ENCODE measurements at places on chromosomes 1 and 21. TPM values are rescaled to one million over a fixed set of nuclear protein-coding genes. Genes with fewer than 3 reads are reported as not detected.

- no peak for DNase-seq
Measured at GRCh38 chr1:193456811-193457280, 270.4 kb upstream of the B3GALT2 start.

- no peak for DNase-seq
Measured at GRCh38 chr1:46409063-46409372, 14.9 kb downstream of the FAAH start.

DNA sequence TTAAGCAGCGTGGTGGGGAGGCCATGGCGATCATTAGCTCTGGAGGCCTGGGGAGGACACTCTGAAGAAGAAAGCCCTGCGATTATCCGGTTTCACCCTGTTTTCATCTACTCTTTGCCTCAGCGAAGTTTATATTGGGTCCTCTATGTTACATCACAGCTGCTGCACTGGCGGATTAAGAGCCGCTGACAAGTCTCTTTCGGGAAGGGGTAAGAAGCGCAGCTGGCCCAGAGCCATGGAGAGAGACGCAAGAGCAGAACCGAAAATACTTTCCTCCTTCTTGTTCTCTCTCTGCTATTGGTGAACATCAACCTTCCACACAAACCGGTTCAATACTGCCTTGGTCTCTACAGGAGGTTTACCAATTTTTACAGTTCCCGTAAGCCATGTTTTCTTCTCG is 291.5 kb downstream of the FAM72C start:
- no peak for DNase-seq

DNA sequence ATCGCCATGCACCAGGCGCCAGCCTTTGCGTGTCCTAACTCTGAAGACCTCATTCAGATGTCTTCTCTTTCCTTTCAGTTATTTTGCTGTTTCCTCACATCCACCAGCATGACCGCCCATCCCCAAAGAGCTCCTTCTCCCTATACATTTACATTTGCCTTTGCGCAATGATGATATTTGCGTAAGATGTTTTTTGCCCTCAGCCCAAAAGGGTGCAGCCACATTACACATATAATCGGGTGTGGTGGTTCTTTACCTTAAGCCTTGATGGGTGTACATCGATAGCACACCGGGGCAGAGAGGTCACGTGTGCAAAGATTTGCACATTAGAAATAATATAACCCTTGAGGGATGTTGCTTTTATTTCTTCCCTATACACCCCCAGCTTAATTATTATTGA is 192.8 kb downstream of the HUNK start:
- no peak for DNase-seq

DNA sequence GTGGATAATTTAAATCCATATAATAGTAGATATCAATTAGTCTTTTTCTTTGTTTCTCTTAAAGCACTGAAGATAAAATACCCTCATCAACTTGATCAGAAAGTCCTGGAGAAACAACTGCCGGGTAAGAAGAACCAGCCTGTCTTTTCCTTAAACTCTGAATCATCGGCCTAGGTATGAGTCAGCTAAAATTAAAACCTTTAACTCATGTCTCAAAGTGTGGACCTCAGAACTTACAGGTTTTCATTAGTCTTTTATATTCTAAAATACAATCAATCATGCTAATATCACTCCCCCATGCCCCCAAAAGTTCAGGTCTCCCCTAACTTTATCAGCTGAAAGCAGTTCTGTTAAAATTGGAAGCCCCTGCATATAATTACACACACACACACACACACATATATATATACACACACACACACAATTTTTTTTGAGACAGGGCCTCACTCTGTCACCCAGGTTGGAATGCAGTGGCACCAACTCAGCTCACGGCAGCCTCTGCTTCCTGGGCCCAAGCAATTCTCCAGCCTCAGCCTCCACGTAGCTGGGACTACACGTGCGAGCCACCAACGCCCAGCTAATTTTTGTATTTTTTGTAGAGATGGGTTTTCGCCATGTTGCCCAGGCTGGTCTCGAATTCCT is 61.3 kb downstream of the B3GALNT2 start:
- DNase-seq, result no peak

DNA sequence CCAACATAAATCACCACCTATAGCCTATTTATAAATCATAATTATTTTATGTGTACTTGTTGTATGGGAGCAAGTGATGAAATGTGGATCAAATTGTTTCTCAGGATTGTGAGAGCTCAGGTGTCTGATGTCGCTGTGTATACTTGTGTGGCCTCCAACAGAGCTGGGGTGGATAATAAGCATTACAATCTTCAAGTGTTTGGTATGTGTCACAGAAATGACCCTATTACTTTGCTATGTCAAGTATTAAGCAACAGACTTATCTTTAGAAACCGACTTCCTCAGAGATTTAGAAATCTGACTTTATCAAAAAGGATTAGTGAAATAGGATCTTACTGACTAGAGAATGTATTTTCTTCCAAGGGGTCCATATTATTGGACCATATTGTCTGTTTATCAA is 280.9 kb downstream of the TPR start:
- no peak for DNase-seq

GRCh38 chr21:46498335-46499050 is 39.8 kb downstream of the DIP2A start:
- DNase-seq, result no peak

DNA sequence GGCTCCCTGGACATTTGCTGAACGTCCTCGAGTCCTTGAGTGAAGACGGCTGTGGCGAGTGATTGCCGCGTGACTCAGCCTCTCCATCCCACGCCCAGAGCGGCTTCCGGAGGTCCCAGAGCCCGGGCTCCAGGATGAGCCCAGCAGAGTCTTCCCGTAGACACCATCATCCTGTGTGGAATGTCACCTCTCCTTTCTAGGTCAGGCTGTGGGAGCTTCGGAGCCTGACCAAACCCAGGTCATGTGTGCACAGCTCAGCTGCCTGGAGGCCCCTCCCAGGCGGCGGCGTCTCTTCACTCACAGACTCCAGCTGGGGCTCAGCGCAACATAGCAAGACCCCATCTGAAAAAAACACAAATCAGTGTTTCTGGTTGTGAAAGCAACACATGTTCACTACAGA is 38.2 kb downstream of the PRKCZ start:
- DNase-seq, result no peak

DNA sequence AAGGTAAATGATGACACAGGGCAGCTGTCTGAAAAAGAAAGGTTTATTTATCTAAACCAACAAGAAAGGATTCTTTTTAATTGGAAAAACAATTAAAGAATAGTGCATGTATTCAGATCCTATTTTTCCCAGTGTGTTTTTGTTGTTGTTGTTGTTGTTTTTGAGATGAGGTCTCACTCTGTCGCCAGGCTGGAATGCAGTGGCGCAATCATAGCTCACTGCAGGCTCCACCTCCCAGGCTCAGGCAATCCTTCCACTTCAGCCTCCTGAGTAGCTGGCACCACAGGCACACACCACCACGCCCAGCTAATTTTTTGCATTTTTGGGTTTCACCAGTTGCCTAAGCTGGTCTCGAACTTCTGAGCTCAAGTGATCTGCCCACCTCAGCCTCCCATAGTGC is 22.1 kb downstream of the NEK2 start:
- no peak for DNase-seq

- no peak for DNase-seq
Measured at GRCh38 chr1:231040019-231040799, at the start of gene FAM89A. Gene FAM89A (minus strand): TSS chr1:231040254. CDS start chr1:231040211, 43 bp downstream.

DNA sequence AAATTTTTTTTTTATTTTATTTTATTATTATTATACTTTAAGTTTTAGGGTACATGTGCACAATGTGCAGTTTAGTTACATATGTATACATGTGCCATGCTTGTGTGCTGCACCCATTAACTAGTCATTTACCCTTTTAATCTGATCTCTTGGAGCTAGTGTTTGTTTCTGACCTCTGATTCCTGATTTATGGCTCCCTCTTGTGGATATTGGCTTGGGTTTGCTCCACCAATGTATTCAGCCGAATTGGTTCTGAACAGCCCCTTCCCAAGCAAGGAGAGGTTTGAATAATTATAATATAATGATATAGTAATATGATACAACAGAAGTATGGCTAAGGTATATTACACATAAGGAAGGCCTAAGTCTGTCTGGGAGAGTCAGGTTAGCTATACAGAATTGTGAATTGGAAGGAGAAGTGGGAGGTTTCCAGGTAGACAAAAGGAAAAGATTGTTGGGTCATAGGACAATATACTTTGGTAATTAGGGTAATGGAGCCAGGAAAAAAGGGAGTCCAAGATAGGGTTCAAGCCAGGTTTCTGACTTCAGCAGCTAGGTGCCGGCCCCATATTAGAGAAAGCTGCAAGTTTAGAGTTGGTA is 53.1 kb upstream of the HMCN1 start:
- no peak for DNase-seq

DNA sequence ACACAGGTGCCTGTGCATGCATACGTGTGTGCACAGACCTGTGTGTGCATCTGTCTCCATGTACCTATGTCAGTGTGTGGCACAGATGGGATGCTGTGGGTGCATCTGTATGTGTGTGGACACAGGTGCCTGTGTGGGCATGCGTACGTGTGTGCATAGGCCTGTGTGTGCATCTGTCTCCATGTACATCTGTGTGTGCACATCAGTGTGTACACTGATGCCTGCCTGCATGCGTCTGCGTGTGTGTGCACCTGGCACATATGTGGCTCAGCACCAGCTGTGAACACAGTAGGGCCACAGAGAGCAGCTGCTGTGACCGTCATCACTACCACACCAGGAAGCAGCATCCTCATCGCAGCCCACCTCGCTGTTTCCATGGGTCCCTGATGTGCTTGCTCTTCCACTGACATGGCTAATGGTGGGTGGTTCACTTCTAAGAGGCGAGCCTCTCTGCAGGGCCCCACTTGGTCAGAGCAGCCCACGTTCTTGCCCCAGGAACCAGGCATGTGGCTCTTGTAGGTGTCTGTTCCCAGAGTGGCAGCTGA is 9.6 kb upstream of the SPATC1L start:
- DNase-seq, result peak; percentile 9

DNA sequence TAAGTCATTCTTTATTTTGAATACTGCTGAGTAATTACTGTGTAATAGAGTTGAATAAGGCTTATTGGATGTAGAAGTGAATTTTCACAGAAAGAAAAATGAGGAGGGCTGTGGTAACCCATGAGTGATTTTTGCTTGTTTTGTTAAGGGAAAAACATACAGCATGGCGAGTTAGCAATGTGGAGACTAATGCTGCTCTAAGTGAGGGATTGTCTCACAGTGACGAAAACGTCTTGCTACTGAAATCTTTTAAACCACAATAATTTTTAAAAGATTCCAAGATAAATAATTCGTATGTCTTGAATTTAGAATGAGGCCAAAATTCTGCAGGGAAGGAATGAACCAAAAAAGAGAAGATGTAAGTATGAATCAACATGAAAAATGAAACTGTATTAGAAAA is 16.2 kb upstream of the PLA2G4A start:
- DNase-seq, result no peak

GRCh38 chr1:32889731-32890278 is 3.5 kb downstream of the HPCA start:
- no peak for DNase-seq

DNA sequence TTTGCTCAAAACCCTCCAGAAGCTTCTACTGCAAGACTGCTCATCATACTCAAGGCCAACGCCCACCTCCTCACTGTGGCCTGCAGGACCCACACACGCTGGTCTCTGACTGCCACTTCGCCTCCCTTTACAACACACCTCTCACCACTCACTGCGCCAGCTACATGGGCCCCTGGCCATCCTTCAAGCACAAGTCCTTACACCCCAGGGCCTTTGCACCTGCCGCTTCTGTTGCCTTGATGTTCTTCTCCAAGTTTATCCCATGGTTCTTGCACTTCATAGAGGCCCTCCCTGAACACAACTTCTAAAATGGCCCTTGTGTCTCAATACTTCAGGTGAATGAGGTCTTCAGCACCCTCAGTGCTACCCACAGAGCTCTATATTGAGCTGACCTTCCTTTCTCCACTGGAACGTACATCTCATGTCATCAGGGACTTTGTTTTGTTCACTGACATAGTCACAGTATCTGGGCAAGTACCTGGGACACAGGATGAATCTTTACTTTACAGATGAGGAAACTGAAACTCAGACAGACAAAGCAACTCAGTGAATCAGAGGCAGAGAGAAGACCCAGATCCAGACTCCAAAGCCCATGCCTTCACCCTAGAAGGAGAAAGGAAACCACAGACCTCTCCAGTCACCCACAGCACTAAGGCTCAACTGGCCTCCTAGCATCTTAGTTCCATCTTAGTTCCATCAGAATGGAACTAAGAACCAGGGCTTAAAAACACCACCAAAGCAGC is 34.7 kb upstream of the CLSTN1 start:
- no peak for DNase-seq

- no peak for DNase-seq
Measured at GRCh38 chr21:32597205-32597604, 11.9 kb upstream of the TCP10L start.

DNA sequence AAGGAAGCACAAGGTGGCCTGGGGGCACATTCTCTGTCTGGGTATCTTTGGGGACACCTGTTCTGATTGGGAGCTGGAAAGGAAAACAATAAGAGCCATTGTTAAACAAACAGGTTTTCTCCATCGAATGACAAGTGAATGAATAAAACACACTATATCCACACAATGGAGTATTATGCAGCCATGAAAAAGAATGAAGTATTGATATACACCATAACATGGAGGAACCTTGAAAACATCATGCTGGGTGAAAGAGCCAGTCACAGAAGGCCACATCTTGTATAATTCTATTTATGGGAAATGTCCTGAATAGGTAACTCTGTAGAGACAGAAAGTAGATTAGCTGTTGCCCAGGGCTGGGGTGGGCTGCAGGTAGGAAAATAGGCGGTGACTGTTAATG is 11.1 kb downstream of the PROK1 start:
- no peak for DNase-seq

The S100A1 gene
- 25.7 TPM for total RNA-seq

The HIVEP3 gene
- 10.1 TPM for total RNA-seq

The TBX15 gene
- total RNA-seq, result 2.3 TPM

The ILDR2 gene
- total RNA-seq, result 3.5 TPM

The NUP133 gene
- 40.5 TPM for total RNA-seq

The LRRC40 gene
- total RNA-seq, result 10.9 TPM

The TCHH gene
- total RNA-seq, result 1.4 TPM

The MXRA8 gene
- total RNA-seq, result 147 TPM

The SMIM1 gene
- total RNA-seq, result not detected

The OR2T12 gene
- not detected for total RNA-seq

The GLUL gene
- 5,022 TPM for total RNA-seq

The PARS2 gene
- total RNA-seq, result 1.6 TPM

The S100A14 gene
- 1.3 TPM for total RNA-seq
